ENCODE measurements at places on chromosomes 1 and 21.

DNA sequence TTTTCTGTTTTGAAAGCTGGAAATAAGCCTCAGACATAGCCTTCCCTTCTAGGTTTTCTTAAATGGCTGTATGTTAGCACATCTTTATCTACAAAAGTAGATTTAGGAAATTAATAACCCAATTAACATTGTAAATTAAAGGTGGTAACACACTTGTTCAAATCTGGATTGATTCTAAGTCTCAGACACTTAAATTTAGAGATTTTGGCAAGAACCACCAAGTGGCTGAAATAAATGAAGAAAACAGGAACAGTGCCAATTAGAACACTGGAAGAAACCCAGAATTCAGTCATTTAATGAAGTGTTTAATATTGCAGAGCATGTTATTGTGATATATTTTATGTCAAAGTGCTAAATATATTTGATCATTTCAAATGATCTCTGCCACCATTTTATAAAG, 628.2 kb downstream of the USP25 start:
- no peak for DNase-seq

- no peak for DNase-seq
These were observed 655 bp downstream of the COL6A1 start for GRCh38 chr21:45982092-45982757.

- DNase-seq, result no peak
These were observed 24.1 kb downstream of the MEGF6 start for GRCh38 chr1:3586986-3587759.

GRCh38 chr1:212458817-212459216, 26.1 kb downstream of the NENF start:
- DNase-seq, result no peak

GRCh38 chr1:212650228-212650627, 41.7 kb downstream of the ATF3 start:
- no peak for DNase-seq

Measured in NCI-H2081 treated with DMSO at 0.1 percent for 48 hours (cell line).